Fibroblast of the aortic adventitia (primary cell): ENCODE measurements at places on chromosomes 7 and 10. TPM values are rescaled to one million over a fixed set of nuclear protein-coding genes. Genes with fewer than 3 reads are reported as not detected.

Gene EIF4EBP2
- total RNA-seq, result 54.2 and 60.2 TPM in 2 replicates

Gene INHBA
- 14.7 and 20.0 TPM in 2 replicates for total RNA-seq

Gene HPSE2
- not detected in 2 replicates for total RNA-seq

Gene NPY4R
- total RNA-seq, result not detected in 2 replicates

Gene VAX1
- not detected in 2 replicates for total RNA-seq

Gene CDHR3
- 14.0 and 19.6 TPM in 2 replicates for total RNA-seq

Gene AOAH
- 0.74 TPM in 1 of 2 replicates, not detected in the other for total RNA-seq

Gene VIPR2
- total RNA-seq, result not detected in 2 replicates

Gene PDAP1
- 29.2 and 66.9 TPM in 2 replicates for total RNA-seq

Gene TMEM270
- total RNA-seq, result not detected in 2 replicates

Gene PNPLA8
- total RNA-seq, result 37.4 and 48.1 TPM in 2 replicates

Gene COL13A1
- 6.0 and 10.7 TPM in 2 replicates for total RNA-seq

Gene STAG3
- 0.90 and 4.8 TPM in 2 replicates for total RNA-seq

Gene PILRA
- total RNA-seq, result 0.27 TPM in 1 of 2 replicates, not detected in the other
